NCI-H1048 (cell line): ENCODE measurements at places on chromosomes 7 and 10.

DNA sequence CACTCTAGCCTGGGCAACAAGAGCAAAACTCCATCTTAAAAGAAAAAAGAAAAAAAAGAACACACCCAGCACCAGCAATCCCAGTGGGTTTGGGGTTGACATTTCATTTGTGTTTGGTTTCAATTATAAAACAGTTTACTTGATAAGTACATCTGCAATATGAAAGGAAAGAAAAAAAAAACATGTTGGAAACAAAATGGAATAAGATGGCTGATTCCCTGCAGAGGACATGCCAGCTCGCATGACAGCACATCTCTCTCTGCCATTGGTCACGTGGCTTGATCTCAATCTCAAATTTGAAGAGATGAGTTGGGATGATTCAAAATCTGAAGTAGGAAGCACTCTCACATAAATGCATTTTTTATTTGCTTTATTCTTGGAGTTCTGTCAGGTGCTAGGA is 28.0 kb downstream of the MYOF start:
- no peak for DNase-seq

GRCh38 chr7:101099969-101100781 is 14.9 kb downstream of the TRIM56 start:
- no peak for DNase-seq

- DNase-seq, result no peak
Observed at GRCh38 chr10:95815701-95816240, 59.8 kb downstream of the ENTPD1 start.

- DNase-seq, result no peak
Observed at GRCh38 chr10:32347363-32348022, 535 bp upstream of the EPC1 start.

GRCh38 chr10:3107426-3107961 is 40.1 kb downstream of the PFKP start:
- no peak for DNase-seq

- no peak for DNase-seq
Observed at GRCh38 chr10:99531026-99531695, 1.6 kb upstream of the NKX2-3 start.

DNA sequence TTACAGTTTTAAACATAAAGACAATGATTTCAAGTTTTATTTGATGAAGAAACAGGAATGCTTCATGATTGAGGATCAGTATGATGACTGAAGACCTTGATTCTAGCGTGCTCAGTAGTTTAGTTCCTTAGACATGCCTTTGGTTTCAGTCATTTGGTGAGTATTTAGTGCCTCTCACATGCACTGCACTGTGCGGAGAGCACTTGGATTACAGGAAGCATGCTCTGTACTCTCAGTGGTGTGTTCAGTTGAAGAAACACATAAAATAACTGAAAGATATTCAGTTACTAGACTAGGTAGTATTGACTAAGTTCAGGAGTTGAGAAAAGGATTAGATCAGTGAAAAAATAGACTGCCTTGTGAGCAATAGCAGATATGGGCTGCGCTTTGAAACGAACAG is 25.5 kb downstream of the RBM17 start:
- no peak for DNase-seq

- DNase-seq, result no peak
Observed at GRCh38 chr10:49512121-49512809, 26.7 kb downstream of the ERCC6 start.

- no peak for DNase-seq
Observed at GRCh38 chr10:103885617-103886016, 30.2 kb upstream of the SH3PXD2A start.

DNA sequence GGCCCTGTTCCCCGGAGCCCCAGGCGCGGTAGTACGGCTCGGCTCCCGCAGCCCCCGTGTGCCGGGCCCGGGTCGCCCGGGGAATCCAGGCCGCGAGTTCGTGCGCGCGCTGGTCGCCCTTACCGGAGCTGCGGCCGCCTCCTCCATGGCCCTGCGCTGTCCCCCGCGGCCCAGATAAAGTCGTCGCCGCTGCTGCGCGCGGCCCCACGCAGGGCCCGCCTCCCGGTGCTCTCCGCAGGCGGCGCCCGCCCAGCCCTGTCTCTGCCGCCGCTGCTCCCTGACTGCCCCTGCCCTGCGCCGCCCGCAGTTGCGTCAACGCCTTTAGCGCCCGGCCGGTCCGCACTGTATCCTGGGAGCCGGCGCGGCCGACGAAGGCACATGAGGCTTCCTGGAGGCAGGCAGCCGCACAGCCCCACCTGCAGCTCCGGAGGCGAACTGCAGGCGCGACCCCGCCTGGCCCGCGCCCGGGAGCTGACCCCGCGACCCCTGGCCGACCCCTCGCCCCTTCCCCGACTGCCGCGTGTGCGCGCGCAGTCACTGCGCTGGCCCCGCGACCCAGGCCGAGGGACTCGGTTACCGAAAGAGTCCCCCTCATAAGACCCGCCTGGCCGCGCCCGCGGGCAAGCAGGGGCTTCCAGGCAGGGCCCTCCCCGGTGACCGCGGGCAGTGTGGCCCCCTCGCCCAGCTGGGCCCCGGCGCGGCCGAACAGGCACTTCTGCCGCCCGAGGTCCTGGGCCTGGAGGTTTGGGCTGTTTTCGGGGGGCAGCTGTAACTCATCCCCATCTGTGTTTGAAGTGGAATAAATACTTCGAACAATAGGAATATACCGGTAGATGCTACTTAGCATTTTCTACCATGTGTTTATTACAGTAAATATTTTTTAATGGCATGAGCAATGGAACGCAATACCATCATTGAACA is 127.1 kb upstream of the ZNF746 start:
- peak; percentile 73 for DNase-seq

- no peak for DNase-seq
Observed at GRCh38 chr7:158649279-158649678, 55.3 kb downstream of the NCAPG2 start.

GRCh38 chr10:45817130-45817859 is 30.0 kb downstream of the AGAP4 start:
- no peak for DNase-seq

- no peak for DNase-seq
Observed at GRCh38 chr10:88149906-88150305, 286.5 kb downstream of the PTEN start.

DNA sequence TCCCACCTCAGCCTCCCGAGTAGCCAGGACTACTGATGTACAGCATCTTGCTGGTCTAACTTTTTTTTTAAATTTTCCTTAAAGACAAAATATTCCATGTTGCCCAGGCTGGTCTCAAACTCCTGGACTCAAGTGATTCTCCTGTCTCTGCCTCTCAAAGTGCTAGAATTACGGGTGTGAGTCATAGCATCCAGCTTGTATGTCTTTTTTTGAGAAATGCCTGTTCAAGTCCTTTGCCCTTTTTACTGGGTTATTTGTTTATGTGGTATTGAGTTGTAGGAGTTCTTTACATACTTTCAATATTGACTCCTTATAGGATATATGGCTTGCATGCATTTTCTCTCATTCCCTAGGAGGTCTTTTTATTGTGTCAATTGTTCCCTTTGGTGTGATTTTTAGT is 486.4 kb downstream of the MAGI2 start:
- DNase-seq, result no peak

GRCh38 chr7:830069-830468 is 2.2 kb upstream of the SUN1 start:
- DNase-seq, result no peak

DNA sequence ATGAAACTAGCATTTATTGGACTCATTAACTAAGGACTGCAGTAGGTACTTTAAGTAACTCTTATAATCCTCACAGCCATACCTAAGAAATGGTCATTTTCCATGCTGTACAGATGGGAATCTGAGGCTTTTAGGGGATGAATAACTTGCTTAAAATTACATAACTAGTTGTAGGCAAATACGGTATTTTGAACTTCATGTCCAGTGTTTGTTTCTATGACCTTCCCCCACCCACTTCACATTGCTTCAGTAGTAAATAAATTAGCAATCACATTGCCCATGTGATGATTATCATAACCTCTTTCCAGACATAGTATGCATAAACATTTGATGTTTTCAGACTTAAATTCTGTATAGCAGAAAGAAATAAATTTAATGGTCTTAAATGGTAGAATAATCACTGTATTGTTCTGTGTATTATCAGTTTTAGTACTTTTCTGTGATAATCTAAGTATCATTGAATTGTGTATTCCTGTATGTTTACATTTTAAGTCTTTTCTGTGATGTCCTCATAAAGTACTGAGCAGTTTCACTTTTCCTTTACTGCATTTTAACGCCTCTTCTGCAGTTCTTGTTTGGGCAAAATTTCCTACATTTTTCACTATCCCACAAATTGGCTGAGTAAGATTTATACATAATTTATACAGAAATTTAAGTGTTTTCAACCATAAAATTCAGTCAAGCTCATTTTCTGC is 48.3 kb downstream of the ANKIB1 start:
- no peak for DNase-seq

GRCh38 chr10:126240483-126240882 is 147.8 kb downstream of the ADAM12 start:
- no peak for DNase-seq

DNA sequence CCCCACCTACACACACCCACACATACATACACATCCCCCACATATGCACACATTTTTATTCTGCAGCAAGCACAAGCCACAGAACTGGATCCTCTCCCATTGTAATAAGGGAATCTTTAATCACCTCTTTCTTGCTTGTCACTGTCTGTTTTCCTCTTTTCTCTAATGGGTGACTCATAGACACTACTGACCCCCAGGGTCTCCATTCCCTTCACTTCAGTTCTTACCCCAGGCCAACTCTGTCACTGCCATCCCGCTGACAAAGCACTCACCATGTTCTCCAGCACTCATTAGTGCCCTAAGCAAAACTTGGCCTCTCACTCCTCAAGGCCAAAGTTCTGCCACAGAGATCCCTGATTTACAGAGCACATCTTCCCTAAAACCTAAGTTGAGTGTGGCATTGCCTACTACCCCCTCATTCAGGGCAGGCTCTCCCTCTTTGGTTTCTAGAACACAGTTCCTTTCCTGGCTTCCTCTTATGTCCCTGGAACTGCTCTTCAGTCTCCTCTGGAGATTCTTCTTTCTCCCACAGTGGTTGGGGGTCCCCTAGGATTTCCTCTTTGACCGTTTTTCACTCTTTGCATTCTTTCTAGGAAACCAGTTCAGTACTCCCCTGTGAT is 39.6 kb upstream of the INHBA start:
- DNase-seq, result no peak

- no peak for DNase-seq
Observed at GRCh38 chr7:48154792-48155413, 16.4 kb upstream of the ABCA13 start.

GRCh38 chr10:10788761-10789160 is 228.9 kb upstream of the CELF2 start:
- no peak for DNase-seq

- DNase-seq, result no peak
Observed at GRCh38 chr10:100528123-100528886, 1.4 kb downstream of the NDUFB8 start.

DNA sequence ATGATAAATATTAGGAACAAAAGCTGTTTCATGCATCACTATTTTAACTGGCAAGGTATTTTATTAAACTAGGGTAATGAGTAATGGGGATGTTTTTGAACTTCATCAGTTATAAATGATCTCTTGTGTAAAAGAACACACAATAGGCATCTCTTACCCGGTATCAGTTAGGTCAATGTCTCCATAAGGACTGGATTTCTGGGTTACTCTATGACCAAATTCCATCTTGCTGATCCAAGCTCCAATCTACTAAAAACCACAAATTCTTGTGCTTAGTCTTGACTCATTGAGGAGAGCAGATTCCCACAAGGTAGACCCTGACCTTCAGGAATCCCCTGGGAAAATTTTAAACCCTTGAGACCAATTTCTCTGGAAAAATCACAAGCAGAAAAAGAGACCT is 1167.7 kb downstream of the XPNPEP1 start:
- DNase-seq, result no peak

GRCh38 chr10:10045765-10046028 is 972.0 kb upstream of the CELF2 start:
- DNase-seq, result no peak

GRCh38 chr10:126423732-126424491 is 35.6 kb upstream of the ADAM12 start:
- DNase-seq, result no peak

DNA sequence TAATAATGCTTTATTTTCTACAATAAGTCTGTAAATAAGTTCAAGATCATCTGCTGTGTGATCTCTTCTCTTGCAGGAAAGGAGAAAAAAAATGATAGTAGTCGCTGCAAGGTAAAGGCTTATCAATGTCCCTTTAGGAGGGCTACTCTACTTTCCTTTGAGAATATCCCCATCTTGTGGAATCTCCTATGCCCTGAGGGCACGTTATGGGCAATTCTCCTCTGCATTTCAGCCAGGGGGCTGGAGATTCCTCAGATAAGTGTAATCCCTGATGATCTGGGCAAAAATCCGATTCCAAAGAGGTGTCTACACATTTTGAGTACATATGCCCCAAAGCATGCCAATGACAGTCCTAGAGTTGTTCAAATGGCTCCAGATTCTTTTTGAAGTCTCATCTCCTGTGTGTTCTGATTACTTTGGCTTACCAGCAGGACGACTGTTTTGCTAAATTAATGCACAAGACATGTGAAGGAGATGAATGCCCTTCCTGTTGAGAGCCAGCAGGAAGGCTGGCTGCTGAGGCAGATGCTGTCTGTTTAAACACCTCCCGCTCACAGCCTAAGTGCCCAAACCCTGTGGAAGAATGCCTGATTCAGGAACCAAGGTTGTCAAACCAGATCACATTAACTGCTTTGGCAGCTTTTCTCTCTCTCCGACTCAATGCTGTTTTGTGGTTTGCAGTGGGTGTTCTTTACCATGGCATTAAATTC is 171.2 kb upstream of the COL1A2 start:
- no peak for DNase-seq

GRCh38 chr7:80385508-80385907 is 126.4 kb downstream of the GNAT3 start:
- DNase-seq, result no peak

DNA sequence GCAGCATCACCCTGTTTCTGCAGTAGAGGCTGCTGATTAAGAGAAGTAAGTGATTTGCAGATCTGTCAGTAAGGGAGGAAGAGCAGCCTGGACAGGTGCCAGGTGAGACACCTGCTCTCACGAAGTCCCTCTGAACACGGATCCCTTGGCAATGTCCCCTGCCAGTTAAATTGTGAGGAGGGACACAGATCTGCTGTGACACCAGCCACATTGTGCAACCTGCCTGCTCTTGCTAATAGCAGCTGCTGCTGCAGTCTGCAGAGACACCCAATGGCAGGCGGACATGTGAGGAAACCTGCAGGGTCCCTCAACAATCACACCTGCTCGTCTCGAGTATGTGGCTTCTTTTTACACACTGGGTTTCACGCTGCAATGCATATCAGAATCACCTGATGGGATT is 31.9 kb downstream of the ANXA11 start:
- no peak for DNase-seq

DNA sequence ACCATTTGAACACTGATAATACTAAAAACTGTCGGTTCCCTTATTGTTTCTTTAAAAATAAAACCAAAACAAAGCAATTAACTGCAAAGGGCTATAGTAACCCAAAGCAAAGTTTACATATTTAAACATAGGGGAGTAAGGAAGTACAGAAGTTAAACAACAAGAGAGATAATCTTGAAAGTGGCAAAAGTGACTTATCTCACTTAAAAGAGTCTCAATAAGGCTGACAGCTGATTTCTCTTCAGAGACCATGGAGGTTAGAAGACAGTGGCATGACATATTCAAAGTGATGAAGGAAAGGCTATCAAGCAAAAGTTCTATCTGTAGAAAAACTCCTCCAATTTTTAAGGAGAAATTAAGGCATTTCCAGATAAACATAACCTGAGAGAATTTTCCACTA is 233.5 kb upstream of the HDAC9 start:
- no peak for DNase-seq
